NCI-H1417 treated with DMSO at 0.1 percent for 48 hours (cell line): ENCODE measurements at places on chromosomes 2 and 18.

DNA sequence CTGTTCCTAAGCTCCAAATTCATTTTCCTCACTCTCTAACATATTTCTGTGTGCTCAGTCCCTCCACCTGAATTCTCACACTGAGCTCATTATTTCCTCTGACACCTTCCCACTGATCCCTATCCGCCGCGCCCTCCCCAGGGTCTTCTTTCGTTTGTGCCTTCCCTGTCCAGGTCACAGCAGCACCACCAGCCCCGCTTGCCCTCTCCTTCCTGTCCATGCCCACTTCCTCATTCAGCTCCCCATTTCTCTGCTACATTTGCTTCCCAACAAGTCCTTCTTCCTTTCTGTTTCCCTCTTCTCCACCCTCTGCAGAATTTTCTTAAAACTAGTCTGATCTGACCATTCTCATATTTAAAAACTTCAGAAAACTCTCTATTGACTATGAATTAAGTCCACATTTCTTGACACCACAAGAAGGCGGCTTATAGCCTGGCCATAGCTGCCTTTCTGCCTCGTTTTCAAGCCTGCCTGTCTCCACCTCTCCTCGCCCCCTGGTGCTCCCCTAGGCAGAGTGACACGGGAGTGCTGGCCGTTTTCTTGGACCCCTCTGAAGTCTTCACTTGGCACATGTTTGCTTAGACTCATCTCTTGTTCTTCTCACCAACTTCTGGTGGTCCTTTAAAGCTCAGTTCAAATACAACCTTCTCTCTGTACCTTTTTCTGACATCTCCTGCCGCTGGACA is 138.7 kb upstream of the BOD1L2 start:
- DNase-seq, result no peak

DNA sequence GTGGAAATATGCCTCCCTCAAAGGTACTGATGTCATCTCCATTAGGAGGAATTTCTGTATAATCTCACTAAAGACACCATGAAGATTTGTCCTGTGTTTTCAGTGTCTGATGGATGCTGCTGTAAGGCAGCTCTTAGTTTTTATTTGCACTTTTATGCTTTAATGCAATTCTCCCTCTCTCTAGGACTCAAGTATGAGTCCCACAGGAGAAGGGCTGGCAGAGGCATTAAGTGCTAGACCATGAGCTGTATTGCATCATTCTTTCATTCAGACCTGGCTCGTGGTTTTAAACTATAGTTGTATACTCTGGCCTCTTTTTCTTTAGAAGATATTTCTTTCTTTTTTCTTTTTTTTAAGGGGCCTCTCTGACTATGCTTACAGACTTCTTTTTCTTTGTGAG is 805.6 kb downstream of the DPP10 start:
- DNase-seq, result no peak

GRCh38 chr2:144469798-144470197 is 50.1 kb downstream of the ZEB2 start:
- no peak for DNase-seq

DNA sequence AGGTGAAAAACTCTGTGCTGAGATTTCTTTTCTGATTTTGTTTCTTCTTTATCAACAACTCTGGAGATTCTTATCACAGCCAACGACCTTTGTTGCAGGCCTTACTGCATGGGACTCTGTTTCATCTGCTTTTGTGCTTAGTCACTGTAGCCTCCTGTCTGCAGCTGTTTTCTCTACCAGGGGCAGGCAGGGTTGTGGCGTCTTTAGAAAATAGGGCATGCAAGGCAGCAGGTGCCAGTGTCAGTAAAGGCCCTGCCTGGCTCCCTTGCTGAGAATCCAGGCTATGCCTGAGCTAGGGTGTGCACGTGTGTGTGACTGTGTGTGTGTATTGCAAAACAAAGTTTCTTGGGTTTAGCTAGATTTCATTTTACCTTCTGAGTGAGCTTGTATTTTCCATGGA is 14.6 kb upstream of the SLC9A2 start:
- DNase-seq, result no peak

GRCh38 chr2:231932711-231932970 is 6.4 kb upstream of the NPPC start:
- no peak for DNase-seq

DNA sequence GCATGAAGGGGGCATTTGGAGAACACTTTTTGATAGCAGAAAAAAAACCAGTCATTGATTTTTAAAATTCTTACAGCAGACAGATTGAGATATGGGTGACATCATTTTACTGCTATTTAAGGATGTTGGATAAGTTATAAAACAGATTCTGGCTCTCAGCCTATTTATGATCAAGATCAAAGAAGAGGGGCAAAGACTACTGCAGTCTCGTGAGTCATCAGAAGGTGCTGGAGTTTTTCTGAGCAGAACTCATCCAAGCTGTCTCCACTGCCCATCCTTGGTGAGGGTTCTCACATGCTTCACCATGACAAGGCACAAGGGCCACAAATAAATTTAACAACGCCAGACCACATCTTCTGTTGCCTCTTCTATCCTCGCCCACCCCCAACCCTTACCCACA is 58.8 kb downstream of the ST6GAL2 start:
- no peak for DNase-seq

- no peak for DNase-seq
Measured at GRCh38 chr2:40213071-40213470, 238.8 kb downstream of the SLC8A1 start.

DNA sequence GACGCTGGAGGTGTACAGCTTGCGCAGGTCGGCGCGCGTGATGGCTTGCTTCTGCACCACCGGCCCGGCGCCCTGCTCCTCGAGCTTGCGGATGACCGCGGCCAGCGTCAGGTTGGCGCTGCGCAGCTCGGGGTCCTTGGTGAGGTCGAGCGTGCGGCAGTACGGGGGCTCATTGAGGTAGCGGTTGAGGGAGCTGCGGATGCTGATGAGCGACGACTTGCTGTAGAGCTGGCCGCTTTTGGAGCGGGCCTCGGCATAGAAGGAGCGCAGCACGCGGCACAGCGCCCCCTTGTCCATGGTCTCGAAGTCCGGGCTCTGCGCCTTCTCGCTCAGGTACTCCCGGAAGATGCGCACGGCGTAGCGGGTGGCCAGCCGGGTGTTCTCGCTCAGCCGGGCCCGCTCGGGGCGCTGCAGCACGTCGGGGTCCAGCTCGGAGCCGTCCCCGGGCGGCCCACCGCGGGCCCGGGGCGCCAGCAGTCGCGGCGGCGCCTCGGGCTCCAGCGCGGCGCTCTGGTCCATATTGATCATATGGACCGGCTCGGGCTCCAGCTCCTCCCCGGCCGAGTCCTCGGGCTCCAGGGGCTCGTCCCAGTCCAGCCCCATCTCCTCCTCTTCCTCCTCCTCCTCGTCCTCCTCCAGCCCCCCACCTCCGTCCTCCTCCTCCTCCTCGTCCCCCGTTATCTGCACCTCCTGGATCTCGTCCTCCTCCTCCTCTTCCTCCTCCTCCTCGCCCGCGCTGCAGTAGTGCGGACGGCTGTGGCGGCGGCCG is 523 bp downstream of the KCTD1 start:
- DNase-seq, result no peak

GRCh38 chr2:69306393-69306821 is 80.6 kb downstream of the GFPT1 start:
- no peak for DNase-seq

DNA sequence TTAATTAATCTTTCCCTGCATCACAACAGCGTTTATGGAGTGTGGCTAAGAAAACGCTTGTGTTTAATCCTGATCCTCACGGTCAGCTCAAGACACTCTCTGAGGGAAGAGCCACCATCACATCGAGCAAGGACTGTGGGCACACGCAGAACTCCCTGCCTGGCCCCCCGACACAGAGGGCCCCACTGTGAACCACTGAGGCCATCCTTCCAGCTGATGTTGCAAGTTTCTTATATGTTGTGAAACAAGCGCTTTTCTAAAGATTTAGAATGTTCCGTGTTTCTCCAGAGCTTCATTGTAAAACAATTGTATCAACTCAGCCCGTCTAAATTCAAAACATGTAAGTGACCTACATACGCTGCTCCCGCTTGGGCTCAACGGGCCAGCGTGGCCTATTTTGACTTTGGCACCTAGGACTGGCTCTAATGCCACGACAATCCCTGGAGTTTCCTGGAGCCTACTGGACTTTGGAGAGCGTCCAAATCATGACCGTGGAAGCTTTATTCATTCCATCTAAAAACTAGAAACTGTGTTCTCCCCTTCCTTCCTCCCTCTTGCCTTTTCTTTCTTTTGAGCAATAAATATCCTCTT is 34.9 kb downstream of the SERPINE2 start:
- DNase-seq, result no peak

GRCh38 chr2:201452058-201452921 is 750 bp downstream of the STRADB start:
- DNase-seq, result no peak

GRCh38 chr18:75107931-75108276 is 101.0 kb downstream of the PTGR3 start:
- DNase-seq, result no peak

- no peak for DNase-seq
Measured at GRCh38 chr2:20189299-20189931, 35.5 kb downstream of the SDC1 start.

DNA sequence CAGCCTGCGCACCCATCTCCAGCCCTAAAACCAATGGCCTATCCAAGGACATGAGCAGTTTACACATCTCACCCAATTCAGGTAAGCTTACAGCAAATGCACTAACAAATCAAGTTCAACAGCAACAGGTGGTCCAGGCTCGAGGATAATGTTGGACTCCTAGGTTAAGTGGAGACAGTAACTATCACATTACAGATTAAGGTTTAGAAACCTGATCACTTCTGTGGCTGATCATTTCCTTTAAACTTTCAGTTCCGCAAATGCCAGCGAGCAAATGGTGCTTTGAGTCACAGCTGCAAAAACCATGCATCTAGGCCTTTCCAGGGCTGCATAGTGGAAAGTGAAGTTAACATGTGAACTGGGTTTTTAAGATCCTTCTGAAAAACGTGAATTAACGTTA is 259.4 kb downstream of the GBX2 start:
- DNase-seq, result no peak
